ENCODE measurements at places on chromosomes 12 and 14. TPM values are rescaled to one million over a fixed set of nuclear protein-coding genes. Genes with fewer than 3 reads are reported as not detected.

CLEC2D gene
- total RNA-seq, result 4.6 TPM

RNASE7 gene
- not detected for total RNA-seq

GNB3 gene
- 10.2 TPM for total RNA-seq

CCDC38 gene
- not detected for total RNA-seq

SLC25A21 gene
- total RNA-seq, result 0.36 TPM

HCAR1 gene
- total RNA-seq, result not detected

RHOJ gene
- 55.1 TPM for total RNA-seq
